GF-D8 (cell line): ENCODE measurements at places on chromosomes 16 and 17.

GRCh38 chr17:44976206-44976605 is 8.1 kb upstream of the C1QL1 start:
- no peak for DNase-seq

DNA sequence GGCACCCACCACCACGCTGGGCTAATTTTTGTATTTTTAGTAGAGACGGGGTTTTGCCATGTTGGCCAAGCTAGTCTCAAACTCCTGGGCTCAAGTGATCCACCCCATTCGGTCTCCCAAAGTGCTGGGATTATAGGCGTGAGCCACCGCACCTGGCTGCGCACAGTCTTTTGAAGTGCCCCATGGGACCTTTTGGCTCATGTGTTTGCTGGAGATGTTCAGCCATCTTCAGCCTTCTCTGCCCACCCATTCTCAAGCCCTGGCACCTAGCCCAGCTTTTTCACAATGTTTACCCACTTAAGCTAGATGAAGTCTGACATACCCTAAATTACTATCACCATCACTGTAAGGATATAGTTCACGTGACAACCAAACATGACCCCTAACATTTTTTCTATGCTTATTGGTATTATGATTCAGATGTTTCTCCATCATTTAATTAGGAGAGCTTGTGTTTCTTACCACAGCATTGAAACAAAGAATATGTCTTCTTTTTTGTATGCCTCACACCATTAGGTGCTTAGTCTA is 32.3 kb downstream of the PECAM1 start:
- DNase-seq: no peak

GRCh38 chr17:43398724-43399595 is at the start of gene ARL4D:
TSS of gene ARL4D (plus strand) at chr17:43398993. CDS start at chr17:43399733, 740 bp downstream.
- DNase-seq: no peak

GRCh38 chr17:57121308-57122042 is 36.4 kb downstream of the AKAP1 start:
- no peak for DNase-seq

DNA sequence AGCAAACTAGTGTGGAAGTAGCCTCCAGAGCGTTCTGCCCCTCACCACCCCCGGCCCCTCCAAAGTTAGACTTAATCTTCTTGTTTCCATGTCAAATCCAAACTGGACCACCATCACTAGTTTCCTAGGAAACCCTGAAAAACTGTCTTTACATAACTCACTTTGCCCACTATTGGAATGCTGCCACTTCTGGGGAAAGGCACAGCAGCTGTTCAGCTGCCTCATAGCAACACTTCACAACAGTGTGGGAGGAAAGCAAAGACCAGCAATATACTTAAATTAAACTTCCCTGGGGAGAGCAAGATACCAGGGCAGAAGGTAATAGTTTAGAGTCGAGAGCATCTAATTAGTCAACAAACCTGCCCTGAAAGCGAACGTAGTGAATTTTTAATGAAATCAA is 452.2 kb downstream of the KCNJ2 start:
- no peak for DNase-seq

DNA sequence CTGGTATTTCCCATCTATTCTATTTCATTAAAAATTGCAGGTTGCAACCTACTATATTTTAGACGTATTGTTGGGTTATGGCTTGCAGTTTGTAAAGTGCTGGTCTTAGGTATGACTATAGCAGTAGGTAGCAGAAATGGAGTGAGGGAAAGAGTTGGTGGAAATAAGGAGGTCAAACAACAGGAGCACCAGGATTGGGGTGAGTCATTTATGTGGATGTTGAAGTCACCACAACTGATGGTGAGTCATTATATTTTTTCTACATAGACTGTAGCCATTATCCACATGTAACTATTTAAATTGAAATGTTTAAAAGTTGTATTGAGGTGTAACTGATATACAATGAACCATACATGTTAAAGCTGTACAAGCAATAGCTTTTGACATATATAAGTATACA is 25.0 kb upstream of the HS3ST3A1 start:
- DNase-seq: no peak

DNA sequence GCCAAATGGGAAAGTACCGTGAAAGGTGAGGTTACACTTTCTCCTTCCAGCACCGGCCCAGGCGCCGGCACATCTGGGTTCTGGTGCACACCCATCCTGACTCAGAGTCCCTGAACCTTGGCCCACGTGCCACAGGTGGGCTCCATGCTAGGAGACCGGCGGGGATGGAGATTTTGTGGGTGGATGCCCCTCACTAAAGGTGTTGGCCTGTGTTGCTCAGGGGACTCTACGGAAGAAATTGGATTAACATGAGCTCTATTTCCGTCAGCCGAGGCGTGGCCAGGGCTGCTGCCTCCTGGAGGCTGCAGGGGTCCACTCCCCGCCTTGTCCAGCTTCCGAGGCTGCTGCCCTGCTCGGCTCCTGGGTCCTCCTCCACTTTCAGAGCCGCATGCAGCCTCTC is 30.8 kb downstream of the FBXO31 start:
- no peak for DNase-seq

- no peak for DNase-seq
Observed at GRCh38 chr16:68298907-68299561, 11.7 kb downstream of the SLC7A6OS start.

GRCh38 chr17:46742565-46743270 is 75.8 kb downstream of the WNT3 start:
- DNase-seq: no peak

DNA sequence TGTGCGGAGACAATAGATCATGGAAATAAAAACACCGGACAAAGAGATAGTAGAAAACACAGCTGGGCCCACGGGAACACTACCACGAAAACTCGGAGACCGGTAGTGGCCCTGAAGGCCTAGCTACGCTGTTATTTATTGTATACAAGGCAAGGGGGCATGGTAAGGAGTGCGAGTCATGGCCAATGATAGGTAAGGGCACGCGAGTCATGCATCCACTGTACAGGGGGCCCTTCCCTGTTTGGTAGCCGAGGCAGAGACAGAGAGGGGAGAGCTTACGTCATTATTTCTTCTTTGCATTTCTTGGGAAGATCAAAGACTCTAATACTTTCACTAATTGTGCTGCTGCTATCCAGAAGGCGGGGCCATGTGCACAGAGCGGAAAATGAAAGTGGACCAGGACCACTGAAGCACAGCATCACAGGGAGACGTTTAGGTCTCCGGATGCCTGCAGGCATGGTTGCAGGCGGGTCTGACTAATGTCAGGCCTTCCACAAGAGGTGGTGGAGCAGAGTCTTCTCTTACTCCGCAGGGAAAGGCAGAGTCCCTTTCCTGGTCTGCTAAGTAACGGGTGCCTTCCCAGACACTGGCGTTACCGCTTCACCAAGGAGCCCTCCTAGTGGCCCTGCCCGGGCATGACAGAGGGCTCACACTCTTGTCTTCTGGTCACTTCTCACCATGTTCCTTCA is 74.4 kb upstream of the ARL4D start:
- DNase-seq: no peak

DNA sequence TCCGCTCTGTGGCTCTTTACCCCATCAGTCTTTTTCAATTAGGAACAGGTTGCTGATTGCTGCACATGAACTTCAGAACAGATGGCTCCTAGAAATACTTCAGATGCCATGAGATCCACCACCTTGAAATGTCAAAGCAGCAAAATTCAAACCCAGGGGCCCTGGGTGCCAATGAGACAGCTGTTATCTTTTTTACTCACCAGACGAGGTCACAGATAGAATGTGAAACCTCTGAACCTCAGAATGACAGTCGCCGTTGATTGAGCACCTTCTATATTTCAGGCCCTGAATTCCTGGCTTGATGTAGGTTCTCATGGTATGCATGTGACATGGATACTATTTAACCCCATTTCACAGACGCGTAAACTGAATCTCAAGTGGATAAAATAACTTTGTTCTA is 63.0 kb downstream of the MAF start:
- DNase-seq: no peak

DNA sequence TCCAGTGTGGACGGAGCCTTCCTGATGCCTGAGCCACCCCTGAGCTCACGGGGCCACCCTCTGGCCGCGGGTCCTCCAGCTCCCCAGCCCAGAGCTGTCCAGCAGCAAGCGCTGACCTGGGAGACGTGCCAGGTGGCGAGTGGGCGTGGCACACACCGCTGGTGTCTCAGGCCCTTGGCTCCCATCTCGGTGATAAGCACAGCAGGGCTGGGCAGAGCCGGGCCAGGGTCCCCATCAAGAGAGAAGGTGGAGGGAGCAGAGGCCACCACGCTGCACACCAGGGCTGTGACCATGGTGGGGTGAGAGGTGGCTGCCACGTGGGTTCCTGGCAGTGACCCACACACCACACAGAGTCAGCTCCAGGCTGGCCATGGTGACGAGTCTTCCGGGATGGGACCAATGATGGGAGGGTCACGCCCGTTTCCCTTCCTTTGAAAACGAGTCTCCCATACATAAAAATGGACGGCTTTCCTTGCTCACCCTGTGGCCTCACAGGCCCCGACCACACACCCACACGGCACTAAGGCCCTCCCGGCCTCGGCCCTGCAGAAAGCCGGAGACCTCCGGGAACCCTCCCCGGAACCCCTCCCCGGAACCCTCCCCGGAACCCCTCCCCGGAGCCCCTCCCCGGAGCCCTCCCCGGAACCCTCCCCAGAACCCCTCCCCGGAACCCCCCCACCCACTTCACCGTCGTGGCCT is 16.8 kb downstream of the UTS2R start:
- no peak for DNase-seq

DNA sequence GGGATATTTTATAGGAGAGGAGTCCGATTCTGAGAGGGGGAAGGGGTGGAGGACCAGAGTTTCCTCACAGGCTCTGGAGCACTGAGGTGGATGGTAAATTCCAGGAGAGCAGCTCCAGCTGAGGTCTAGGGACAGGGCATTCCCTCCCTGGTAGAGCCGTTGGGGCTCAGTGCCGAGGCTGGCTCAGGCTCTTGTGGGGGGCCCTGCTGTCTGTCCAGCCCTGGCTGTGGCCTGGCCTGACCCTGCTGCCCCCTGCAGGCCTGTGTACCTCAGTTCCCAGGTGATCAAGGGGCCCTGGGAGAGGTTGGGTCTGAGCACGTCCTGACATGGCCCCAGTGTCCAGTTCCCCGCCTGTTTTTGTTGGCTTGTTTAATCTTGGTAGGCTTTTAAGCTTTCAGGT is 16.8 kb downstream of the ZNF750 start:
- DNase-seq: no peak

DNA sequence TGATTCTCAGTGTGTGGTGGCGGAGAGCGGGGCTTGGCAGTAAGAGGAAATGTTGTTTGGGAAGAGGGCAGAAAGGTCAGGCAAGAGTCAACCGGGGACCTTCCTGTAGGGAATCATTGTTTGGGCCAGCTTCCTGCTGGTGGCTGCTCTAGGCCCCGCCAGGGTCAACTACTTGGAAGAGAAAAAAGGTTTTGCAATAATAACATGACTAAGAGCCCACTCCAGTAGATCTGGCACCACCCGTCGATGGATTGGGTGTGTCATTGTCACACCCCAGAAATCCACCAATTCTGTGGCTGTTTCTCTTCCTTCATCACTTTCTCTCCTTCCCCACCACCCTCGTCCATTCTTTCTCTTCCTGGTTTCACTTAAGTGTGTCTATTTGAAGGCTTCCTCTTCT is 4.2 kb upstream of the KRT24 start:
- DNase-seq: no peak

GRCh38 chr17:18910881-18911280 is 41.1 kb upstream of the SLC5A10 start:
- DNase-seq: no peak

DNA sequence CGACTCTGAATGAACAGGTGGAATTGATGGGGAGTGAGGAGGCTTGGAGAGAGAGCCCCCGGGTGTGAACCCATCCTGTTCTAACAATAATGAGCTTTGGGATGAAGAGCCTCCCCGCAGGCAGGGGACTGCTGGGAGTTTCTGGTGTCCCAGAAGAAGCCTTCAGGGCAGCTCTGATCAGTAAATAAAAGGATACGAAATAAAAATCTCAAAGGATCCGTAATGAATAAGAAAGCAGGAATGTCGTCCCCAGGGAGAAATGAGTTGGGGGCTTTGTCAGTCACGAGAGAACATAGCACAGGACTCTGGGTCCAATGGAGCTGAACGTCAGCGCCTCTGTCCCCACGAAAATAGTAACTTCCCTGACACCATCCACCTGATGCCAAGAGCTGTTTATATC is 113.4 kb downstream of the PITPNC1 start:
- no peak for DNase-seq

DNA sequence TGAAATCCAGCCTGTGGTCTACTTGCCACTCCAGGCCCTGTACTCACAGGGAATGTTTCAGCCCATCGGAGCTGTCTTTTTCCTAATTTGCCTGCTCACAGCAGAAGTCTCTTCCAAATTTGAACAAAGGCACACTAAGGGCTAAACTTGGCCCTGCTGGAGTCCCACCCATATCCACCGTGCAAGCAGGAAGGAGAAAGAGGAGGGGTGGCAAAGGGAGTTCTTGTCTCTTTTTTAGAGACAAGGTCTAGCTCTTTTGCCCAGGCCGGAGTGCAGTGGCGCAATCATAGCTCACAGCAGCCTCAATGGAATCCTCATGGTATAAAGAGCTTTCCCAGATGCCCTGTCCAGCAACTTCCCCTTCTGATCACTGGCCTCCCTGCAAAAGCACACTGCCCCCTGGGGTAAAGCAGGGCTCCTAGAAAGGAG is 2.7 kb upstream of the PRM1 start:
- DNase-seq: no peak

DNA sequence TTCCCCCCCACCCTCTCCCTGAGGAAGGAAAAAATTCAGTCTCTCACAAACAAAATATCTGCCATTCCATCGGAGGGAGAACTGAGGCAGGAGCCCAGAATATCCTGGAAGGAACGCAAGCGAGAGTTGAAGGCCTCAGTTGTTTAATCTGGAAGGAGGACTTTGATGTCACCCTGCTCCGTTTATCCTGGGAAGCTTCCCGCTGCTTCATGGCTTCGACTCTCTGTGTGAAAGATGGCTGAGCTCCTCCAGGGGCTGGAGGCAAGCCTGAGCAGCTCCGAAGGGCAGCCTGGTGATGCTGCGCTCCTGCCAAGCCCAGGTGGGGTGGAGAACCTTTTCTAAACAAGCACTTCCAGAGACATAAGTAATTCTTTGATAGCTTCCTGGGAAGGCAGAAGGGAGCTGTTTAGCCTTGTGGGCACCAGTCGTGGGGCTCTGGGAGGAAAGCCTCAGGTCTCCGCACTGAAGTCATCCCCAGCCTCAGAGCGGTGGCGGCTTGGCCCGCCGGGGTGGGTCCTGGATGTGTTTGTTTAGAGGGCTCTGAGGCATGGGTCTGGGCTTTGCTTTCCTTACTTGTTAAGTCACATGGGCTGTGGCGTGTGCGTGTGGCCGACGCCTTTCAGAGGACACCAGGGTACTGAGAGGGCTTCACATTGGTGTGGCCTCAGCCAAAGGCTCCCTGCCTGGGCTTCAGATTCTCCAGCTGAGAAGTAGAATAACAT is 7.9 kb downstream of the NKD1 start:
- no peak for DNase-seq

DNA sequence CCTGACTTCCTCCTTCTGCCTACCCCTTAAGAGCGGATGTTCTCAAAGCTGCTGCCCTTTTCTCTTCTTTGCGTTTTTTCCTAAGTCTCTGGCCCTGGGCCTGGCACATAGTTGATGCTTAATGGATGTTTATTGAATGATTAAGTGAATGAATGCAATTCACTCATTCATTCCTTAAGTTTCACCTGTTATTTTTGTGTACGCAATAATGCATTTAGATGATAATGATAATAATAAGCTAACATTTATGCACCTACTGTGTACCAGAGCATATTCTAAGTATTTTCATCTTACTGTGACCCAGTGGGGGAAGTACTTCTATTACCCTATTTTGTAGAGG is 4.4 kb downstream of the CCL5 start:
- no peak for DNase-seq
